WERI-Rb-1 (cell line): ENCODE measurements at places on chromosomes 11 and 22.

- no peak for DNase-seq
Measured at GRCh38 chr11:26263769-26264168, 68.2 kb upstream of the ANO3 start.

DNA sequence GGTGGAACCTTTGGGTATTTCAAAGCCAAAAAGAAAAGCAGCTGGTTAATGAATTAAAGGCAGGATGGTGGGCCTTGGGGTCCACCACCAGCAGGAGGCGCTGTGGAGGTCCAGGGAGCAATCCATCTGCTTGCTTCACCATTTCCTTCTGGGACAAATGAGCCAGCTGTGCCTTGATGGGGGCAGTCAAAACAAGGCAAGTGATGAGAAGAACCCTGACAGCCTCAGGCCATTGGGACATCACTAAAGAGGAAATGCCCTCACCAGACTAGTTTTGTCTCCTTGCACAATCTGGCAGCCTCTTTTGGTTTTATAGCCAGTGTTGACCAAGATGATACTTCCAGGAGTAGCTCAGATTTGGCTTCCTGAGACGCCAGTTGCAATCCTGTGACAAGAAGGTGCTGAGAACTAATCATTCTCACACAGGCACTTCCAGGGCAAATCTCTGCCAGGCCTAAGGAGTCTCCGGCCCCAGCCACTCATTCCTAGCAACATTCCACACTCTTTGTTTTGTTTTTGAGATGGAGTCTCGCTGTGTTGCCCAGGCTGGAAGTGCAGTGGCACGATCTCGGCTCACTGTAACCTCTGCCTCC is 38.2 kb upstream of the WEE1 start:
- DNase-seq, result peak; percentile 63

DNA sequence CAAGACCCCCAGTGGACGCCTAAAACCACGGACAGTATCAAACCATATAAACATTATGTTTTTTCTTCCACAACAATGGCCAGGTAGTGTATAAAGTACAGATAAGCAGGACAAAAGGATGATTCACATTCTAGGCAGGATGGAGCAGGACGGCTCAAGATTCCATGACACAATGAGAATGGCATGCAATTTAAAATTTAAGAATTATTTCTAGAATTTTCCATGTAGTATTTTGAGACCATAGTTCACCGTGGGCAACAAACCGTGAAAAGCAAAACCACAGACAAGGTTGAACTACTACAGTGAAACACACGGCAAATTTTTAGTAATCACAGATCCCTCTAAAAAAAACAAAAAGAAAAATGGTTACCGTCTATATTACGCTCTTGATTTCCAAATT is 7.5 kb downstream of the NARS2 start:
- DNase-seq, result no peak

GRCh38 chr11:119816660-119817059 is 87.7 kb upstream of the NECTIN1 start:
- no peak for DNase-seq

DNA sequence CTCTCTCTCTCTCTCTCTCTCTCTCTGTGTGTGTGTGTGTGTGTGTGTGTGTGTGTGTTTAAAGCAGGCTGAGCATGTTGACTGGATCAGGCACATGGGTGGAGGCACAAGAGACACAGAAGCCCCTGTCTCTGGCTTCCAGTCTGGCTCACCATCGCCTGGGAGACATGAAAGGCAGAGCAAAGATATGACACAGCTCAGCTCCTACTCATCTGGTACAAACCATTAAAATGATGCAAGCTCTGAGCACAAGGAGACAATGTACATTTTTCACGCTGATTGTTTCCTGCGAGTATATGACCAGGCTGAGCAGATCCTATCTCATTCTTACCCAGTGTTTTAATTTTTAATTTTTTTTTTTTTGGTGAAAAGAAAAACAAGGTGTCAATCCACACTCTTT is 9.5 kb downstream of the SLC6A5 start:
- DNase-seq, result no peak

GRCh38 chr11:11512502-11512901 is 109.3 kb downstream of the GALNT18 start:
- DNase-seq, result no peak

DNA sequence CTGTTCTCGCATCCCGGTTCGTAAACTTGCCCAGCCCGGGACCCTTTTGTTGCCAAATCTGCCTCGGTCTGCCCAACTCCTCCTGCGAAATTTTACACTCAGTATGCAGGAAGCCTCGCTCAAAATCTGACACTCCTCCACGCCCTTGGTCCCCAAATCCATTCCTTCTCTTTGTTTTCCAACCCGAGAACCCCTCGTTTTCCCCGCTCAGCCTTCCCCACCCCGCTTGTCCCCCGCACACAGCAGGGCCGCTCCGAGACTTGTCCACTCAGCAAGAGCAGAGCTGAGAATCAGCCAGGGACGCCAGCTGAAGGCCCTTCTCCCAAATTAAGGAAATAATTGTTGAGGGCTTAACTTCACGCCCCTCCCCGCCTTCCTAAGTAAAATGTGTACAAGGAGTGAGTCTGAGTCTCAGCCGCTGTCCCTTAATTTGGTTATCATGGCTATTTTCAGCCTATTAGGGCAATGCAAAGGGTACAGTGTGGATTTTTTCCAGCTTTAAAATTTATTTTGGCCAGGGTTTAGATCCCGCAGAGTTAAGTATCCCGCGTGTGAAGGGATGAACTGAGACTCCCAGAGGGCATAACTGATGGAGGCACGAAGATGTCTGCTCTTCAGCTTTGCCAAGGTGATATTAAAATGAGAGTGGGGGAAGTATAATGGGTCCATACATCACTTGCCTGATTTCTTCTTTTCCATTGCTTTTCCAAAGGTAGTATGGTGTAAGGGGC is 581 bp upstream of the FBXO3 start:
- no peak for DNase-seq

DNA sequence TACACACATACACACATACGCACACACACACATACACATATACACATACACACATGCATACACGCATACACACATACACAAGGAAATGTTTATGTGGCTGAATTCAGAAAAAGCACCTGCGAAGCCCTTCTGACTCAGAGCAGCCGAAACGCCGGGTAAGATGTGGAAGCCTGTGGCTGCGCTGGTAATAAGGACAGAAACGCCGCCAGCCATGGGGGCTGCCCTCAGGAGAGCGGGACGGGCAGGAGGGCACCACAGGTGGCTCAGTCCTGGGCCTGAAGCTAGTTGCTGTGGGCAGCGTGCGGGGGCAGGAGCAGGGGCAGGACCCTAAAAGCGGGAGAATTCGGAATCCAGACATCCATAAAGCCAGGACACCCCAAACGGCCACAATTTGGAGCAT is 378.3 kb downstream of the BRD1 start:
- no peak for DNase-seq

DNA sequence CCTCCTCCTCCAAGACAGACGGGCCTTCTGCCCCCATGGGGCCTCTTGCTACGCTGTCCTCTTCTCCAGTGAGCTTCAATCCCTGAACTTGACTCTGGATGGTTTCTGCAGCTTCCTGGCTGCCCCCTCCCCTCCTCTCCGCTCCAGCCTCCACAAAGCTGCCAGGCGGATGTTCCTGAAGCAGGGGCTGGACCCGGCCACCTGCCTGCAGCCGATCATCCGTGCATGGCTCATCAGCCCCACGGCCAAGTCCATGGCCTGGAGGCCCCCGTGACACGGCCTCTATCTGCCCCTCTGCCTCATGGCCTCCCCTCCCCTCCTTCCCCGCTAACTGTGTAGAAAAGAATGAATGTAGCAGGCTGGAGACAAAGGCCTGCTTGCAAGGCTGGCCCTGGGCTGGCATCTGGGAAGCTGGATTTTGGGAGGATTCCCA is 6.8 kb upstream of the SUN2 start:
- peak; percentile 86 for DNase-seq

GRCh38 chr11:8624698-8625097 is 30.7 kb upstream of the STK33 start:
- no peak for DNase-seq

DNA sequence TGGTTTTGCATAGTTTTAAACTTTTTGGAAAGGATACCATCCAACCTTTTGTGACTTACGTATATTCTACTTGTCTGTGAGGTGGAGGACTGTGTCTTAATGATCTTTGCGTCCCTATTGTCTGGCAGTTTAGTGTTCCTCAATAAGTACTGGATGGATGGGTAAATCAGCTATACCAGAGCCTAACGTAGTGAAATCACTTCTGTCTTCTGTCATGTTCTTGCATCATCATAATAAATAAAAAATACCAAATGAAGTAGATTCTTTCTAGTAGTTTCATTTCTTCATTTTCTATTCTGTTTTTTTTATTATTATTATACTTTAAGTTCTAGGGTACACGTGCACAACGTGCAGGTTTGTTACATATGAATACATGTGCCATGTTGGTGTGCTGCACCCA is 66.4 kb downstream of the ACER3 start:
- DNase-seq, result no peak

- no peak for DNase-seq
Measured at GRCh38 chr22:41470886-41471285, 2.0 kb downstream of the ACO2 start.

GRCh38 chr11:129929721-129930120 is 34.3 kb upstream of the NFRKB start:
- no peak for DNase-seq

- DNase-seq, result no peak
Measured at GRCh38 chr11:97570636-97571035, 1180.8 kb downstream of the JRKL start.

GRCh38 chr11:121131656-121132055 is 30.6 kb downstream of the TECTA start:
- no peak for DNase-seq

- no peak for DNase-seq
Measured at GRCh38 chr11:104738918-104739317, 159.3 kb downstream of the CASP12 start.

- DNase-seq, result no peak
Measured at GRCh38 chr11:61683961-61684869, 4.0 kb downstream of the DAGLA start.

- DNase-seq, result no peak
Measured at GRCh38 chr11:45906965-45907611, at the start of gene FREY1. Gene FREY1, minus strand, starts transcription at chr11:45907271. Its CDS starts 26 bp downstream, at chr11:45907245.
